ENCODE measurements at places on chromosomes 7 and 10.

GRCh38 chr7:69389216-69389615, 209.1 kb upstream of the AUTS2 start:
- no peaks in the 10 kb centered on the region for H3K4me1 ChIP-seq
- no peak overlapping the region for H3K4me3 ChIP-seq
- no peaks in the 10 kb centered on the region for H3K36me3 ChIP-seq

GRCh38 chr7:6385110-6385781, 62.5 kb downstream of the DAGLB start:
- peaks cover 46% of the 10 kb centered on the region for H3K36me3 ChIP-seq
- no peaks in the 10 kb centered on the region for H3K4me1 ChIP-seq
- no peaks in the 10 kb centered on the region for H3K27me3 ChIP-seq

DNA sequence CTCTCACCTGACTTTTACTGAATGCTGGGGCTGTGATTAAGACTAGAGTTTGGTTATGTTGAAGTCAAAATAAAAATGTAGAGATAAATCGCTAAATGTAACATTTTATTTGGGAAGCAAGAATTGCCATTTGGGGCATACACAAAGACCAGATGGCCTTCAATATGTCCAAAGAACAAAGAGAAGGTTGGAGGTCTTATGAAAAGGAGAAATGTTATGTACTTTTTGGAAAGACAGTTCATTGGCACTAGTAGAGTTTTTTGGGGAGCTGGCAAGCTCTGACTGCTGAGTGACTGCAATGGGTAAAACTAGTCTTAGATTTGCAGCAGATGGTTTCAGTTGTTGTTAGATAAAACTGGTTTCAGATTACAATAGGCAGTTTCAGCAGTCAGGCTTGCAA, 35.6 kb upstream of the GALNT17 start:
- H3K4me1 ChIP-seq = no peaks in the 10 kb centered on the region
- H3K27ac ChIP-seq = no peak overlapping the region
- no peak for DNase-seq
- H3K36me3 ChIP-seq = no peaks in the 10 kb centered on the region
- H3K27me3 ChIP-seq = no peaks in the 10 kb centered on the region

DNA sequence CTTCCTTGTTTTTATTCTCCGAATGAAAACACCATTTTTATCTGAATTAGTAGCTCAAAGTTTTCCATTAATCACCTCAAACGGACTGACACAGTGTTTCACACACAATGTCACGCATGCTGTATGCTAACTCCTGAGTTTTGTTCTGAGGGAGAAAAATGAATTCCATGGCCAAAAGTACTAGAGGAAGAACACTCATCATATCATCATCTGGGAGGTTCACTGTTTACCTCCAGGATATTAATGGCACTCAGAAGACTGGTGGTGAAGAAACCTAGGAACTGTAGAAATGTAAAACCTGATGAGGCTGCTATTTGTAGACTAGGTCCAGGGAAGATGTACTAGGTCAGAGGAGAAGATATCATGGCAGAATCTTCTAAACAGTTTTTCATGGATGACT, 395.6 kb upstream of the ETV1 start:
- no peak overlapping the region for H3K4me3 ChIP-seq
- DNase-seq = no peak
- H3K27me3 ChIP-seq = no peaks in the 10 kb centered on the region
- H3K36me3 ChIP-seq = no peaks in the 10 kb centered on the region
- no peak overlapping the region for H3K27ac ChIP-seq
- no peaks in the 10 kb centered on the region for H3K4me1 ChIP-seq

GRCh38 chr7:131364767-131365344, 37.2 kb downstream of the MKLN1 start:
- DNase-seq = no peak
- H3K27me3 ChIP-seq = no peaks in the 10 kb centered on the region
- H3K4me3 ChIP-seq = peak overlapping the region; percentile 70
- no peaks in the 10 kb centered on the region for H3K36me3 ChIP-seq

GRCh38 chr7:143392875-143393266, 11.7 kb downstream of the ZYX start:
- H3K27ac ChIP-seq = no peak overlapping the region
- H3K36me3 ChIP-seq = peaks cover 49% of the 10 kb centered on the region

DNA sequence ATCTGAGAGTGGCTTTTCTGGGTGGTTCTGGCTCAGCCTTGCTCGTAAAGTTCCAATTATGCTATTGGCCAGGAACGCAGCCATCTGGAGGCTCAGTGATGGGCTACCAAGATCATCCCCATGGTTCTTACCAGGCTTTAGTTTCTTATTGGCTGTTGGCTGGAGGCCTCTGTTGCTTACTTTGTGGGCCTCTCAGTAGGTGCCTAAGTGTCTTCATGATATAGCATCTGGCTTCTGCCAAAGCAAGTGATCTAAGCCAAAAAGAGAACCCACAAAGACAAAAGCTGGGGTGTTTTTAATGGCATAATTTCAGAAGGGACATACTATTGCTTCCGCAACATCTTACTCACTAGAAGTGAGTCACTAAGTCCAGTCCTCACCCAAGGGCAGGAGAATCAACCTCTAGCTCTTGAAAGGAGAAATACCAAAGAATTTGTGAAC, 132.0 kb upstream of the MDFIC start:
- H3K27me3 ChIP-seq = no peaks in the 10 kb centered on the region
- H3K4me1 ChIP-seq = no peaks in the 10 kb centered on the region
- DNase-seq = no peak
- no peaks in the 10 kb centered on the region for H3K36me3 ChIP-seq
